ENCODE measurements at places on chromosomes 11 and 22. TPM values are rescaled to one million over a fixed set of nuclear protein-coding genes. Genes with fewer than 3 reads are reported as not detected.
A peak's percentile ranks its signal among the peaks of the same experiment; 100 is the strongest.

- DNase-seq, result peak; percentile 100
These were observed at the start of gene EMSY for GRCh38 chr11:76444384-76445120. Gene EMSY (plus strand): TSS chr11:76445018. CDS start chr11:76446939, 1,921 bp downstream.

- DNase-seq, result no peak
These were observed 26.7 kb downstream of the UPB1 start for GRCh38 chr22:24521791-24522245.

GRCh38 chr22:21727159-21727558 is 8.4 kb downstream of the YPEL1 start:
- DNase-seq, result no peak

KRTAP5-10 gene
- 1.5 TPM for total RNA-seq

MAJIN gene
- total RNA-seq, result not detected

UBQLN3 gene
- 0.49 TPM for total RNA-seq
